ENCODE measurements at places on chromosomes 11 and 22.

- DNase-seq, result no peak
Observed at GRCh38 chr11:2924381-2924780, 4.8 kb downstream of the PHLDA2 start.

DNA sequence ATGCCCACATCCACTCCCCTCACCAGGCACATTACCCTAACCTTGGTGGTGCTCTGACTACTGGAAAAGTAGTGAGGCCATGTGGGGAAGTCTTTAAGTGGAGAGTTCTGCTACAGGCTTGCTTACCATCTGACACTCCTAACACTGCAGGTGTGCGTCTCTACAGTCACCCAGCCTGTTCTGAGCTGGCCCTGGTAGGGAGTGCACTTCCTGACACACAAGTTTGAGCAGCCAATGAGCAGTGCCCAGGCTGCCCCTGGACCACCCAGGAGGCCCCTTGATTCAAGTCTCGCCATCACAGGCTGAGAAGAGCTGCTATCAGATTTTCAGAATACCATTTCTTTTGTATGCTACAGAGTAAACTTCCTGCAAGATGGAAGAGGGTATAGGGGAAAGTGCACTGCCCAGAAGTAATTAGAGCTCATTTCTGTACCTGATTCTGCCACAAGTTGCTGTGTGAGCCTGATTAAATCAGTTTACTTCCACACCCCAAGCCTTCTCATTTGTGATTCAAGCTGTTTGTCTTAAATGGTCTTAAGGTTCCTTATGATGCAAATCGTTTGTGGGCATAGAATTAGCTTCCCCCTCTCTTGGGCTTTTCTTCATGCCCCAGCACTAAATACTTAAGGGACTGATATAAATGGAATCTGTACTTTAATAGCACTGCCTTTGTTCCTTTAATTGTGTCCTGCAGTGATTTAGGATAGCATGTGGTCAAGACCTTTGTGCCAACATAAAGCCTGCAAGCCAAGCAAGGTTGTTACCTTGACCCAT lies 22.2 kb downstream of the OPCML start:
- DNase-seq, result no peak

GRCh38 chr11:28584992-28585391 lies 476.8 kb downstream of the METTL15 start:
- no peak for DNase-seq

DNA sequence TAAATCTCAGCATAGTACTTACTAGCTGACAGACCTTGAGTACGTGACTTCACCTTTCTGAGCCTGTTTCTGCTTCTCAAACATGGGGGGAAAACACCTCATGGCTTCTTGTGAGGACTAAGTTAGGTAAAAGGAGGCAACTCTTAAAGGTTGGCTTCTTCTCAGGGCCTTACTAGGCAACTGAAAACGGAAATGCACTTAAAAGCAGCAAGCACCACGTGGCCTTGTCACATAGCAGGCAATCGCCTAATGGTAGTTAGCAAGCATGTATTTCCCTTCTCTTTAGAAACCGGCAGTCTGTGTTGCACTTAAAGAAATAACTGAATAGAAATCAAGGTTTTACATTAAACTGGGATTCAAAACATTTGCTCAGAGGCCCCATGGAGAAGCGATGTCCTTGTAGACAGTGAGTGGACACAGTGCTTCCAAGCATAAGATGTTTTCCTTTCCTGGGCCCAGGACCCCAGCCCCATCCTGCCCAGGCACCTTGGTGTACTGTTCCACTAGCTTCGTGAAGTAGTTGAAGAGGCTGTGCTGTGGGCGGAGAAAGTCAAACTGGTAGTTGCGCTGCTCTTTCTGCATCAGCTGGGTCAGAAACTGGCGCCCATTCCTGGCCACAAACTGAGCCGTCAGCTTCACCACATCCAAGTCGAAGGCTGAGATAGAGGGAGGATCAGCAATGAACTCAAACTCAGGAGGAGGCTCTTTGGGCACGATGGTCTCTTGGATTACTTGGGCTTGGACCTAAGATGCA lies 12.1 kb downstream of the SF3A1 start:
- DNase-seq, result no peak

- DNase-seq, result no peak
Observed at GRCh38 chr11:119473901-119474681, 51.1 kb upstream of the THY1 start.

GRCh38 chr22:46963672-46964545 lies 201.5 kb downstream of the TBC1D22A start:
- DNase-seq, result no peak

DNA sequence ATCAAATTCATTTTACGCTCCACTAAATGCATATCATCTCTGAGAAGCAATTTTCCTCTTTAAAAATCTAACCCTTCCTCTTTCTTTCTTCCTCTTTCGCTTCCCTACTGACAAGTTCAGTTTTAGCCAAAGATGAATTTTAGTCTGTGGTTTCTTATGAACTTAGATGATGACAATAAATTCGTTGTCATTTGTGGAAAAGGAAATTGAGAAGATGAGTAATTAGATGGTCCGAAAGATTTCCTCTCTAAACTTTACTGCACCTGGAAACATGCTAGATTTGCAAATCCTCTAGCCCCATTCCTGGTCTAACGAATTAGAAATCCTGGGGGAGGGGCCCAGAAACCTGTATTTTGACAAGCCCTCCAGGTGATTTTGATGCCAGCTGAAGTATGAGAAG lies 855.4 kb upstream of the CHORDC1 start:
- DNase-seq, result no peak

GRCh38 chr11:85725510-85726258 lies 39.7 kb upstream of the CCDC89 start:
- DNase-seq, result no peak
